CD4-positive, alpha-beta T cell (primary cell): ENCODE measurements at places on chromosomes 5 and 9.

GRCh38 chr5:166377756-166378155 lies 1913.7 kb upstream of the WWC1 start:
- no peak for DNase-seq

- DNase-seq: no peak
Observed at GRCh38 chr5:156421798-156422197, 94.8 kb downstream of the SGCD start.

- no peak for DNase-seq
Observed at GRCh38 chr9:37953775-37954437, 50.0 kb upstream of the SLC25A51 start.

DNA sequence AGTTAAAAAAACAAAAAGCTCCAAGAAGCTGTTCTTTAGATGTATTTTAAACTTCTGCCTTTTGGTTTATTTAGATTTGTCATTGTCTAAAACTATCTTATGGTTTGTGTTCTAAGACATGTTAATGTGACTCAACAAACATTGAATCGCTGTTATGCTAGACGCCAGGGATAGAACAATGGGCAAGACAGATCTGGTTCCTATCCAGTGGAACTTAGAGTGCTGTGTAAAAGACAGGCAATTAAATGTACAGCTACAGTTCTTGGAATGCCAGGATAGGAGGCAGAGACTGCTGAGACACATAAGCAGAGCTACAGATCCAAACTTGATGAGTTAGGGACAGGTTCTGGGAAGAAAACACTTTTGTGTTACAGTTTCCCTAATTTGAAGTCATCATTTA lies 22.4 kb downstream of the LYRM7 start:
- no peak for DNase-seq

GRCh38 chr5:122419142-122419894 lies 107.3 kb downstream of the SNCAIP start:
- no peak for DNase-seq

GRCh38 chr5:54942064-54942778 lies 43.2 kb downstream of the ESM1 start:
- no peak for DNase-seq

- no peak for DNase-seq
Observed at GRCh38 chr5:180301253-180301652, 9.4 kb upstream of the MAPK9 start.

GRCh38 chr5:148993283-148993936 lies 69.5 kb downstream of the SH3TC2 start:
- DNase-seq: no peak

- DNase-seq: no peak
Observed at GRCh38 chr9:81680006-81680405, 9.3 kb downstream of the TLE1 start.

DNA sequence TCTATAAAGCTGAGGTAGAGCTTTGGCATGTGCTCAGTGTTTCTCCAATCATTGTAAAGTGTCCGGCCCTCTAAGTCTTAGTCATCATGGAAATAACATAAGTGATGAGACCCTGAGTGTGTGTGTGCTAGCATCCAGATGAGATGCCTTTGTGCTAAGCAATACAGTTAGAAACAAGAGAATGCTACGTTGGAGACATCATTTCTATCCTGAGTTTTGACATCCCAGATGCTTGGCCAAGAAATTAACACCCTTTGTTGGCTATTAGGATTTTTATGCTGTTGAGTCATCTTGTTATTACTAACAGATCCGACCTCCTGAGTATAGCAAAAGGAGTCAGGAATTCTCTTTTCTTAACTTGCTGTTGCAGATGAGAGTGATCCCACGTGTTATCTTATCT lies 508.0 kb downstream of the GADD45G start:
- DNase-seq: no peak

GRCh38 chr5:114118511-114118910 lies 243.4 kb upstream of the KCNN2 start:
- no peak for DNase-seq

DNA sequence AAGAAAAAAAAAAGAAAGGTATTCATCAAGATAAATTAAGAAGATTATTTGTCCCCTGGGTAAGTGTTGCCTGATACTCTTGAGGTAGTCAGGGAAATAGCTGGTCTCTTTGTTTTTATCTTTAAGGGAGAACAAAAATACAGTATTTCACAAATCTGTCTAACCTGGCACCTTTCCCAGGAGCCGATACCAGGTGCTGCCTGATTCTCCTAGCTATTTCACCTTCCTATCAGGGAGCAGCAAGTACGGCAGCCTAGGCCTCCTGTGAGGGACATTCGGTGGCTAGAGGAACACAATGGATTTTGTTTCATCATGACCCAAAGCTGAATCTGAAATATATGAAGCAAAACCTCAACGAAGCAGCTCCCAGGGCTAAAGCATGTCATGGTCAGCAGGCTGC lies 86.0 kb downstream of the TARS1 start:
- DNase-seq: no peak

- DNase-seq: peak; percentile 16
Observed at GRCh38 chr5:144203750-144204596, 33.3 kb downstream of the KCTD16 start.

- no peak for DNase-seq
Observed at GRCh38 chr5:87339986-87340385, 72.3 kb downstream of the RASA1 start.

DNA sequence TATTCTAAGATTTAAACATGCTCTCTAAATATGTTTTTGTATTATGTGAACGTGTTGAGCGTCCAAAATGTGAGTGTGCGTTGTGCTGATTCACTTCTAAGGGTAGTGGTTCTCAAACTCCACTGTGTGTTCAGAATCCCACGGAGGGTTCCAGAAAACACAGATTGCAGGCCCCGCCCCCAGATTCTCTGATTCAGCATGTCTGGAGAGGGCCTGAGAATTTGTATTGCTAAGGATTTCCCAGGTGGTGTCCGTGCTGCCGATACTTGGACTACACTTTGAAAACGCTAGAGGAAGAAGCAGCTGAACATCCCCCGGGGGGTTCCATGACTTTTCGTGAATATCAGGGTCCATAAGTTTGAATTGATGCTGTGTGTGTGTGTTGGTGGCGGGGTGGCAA lies 1043.2 kb upstream of the WWC1 start:
- DNase-seq: no peak

DNA sequence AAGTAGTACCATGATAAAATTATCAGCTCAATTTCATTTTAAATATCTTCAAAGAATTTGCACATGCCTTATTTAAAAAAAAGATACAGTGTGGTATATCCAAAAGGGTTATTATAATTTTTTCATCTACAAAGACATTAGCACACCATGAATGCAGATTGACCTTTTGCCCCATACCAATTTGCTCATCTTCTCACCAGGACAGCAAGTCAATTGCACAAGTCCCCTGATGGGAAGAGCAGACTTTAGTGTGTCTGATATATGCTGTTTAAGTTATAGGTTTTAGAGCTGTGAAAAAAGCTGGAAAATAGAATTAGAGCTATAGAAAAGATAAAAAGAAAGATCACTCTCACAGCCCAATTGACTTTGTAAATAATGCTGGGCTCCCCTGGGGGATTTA lies 325.8 kb upstream of the CDH6 start:
- no peak for DNase-seq

- no peak for DNase-seq
Observed at GRCh38 chr5:14415024-14415697, 166.4 kb upstream of the OTULINL start.

- DNase-seq: no peak
Observed at GRCh38 chr5:109250533-109251329, 159.0 kb downstream of the PJA2 start.

GRCh38 chr9:134944916-134945315 lies 27.2 kb upstream of the FCN1 start:
- no peak for DNase-seq

- DNase-seq: peak; percentile 38
Observed at GRCh38 chr9:95379630-95380029, 62.1 kb upstream of the FANCC start.

DNA sequence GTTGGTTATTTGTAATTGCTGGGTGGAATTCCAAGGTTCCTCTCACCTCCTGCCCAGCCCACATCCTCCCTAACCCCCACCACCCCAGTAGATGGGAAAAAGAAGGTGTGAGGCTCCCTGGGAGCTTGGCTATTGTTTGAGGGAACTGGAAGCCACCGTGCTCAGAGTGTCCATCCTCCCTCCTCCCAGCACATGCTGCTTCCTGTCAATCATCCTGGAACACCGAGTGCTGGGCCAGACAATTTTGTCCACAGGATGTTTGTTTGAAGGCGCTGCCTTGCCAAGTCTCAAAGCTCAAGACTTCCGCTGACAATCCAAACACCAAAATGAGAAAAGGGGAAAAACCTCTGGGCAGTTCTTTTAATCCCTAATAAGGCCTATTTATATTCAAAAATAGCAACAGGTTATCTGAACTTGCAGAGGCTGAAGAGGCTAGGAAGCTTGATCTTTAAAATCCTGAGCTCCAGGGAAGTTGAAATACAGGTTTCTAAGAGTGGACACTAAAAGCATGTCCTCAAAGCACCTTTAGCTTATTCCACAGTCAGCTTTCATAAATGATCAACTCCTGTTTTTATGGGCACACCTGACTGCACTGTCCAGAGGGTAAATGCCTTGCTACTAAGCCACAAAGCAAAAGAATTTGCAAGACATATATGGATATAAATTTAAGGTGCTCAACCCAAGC lies 286.7 kb downstream of the NFIB start:
- no peak for DNase-seq

DNA sequence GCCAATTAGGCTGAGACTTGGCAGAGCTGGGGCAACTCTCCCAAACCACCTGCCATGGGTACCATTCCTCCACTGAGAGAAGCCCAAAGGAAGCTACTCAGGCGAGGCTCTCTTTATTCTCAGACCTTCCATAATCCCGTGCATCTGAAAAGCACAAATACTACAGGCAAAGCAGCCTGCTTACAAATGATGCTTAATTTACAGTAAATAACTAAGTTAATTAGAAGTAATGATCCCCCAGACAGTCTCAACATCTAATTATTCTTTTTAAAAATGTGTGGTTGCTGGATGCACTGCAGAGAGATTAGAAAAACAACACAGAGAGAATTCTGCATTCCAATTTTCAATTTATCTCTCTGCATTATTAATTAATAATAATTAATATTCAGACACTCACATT lies 53.1 kb downstream of the AK8 start:
- no peak for DNase-seq

DNA sequence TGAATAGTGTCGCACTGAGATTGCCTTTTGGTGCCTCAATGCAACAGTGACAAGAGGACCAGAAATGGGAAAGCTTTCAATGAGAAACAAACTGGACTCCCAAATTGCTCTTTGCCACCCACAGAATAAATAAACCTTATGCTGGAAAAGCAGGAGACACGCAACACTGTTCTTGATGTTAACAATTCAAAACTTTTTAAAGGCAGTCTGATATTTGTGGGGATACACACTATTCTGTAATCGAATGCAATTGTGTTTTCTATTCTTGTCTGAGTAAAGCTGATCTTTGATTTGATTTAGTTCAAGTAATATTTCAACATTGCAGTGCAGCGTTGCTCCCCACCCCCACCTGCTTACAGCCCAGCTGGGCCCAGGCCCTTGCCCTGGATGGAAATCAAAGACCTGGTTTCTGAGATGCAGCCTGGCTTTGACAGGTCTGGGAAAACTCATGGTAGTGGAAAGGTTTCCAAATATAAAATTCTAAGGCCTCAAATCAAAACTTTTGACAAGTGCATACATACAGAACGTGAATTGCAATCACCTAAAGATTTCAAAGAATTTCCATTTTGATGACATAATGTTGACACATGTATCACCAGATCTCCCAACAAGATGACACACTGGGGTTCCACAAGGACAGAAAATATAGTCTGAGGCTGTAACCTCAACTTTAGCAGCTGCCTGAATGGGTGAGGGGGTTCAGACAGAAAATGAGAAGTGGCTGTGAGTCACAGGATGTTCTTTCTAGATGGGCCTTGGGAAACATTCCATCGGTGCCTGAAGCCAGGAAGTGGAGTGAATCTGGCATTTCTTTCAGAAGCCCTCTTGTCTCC lies 55.1 kb downstream of the ABCA1 start:
- no peak for DNase-seq

GRCh38 chr9:89602978-89603766 lies 1.6 kb upstream of the GADD45G start:
- DNase-seq: peak; percentile 94

- DNase-seq: no peak
Observed at GRCh38 chr5:136000932-136001331, 27.9 kb upstream of the TGFBI start.

DNA sequence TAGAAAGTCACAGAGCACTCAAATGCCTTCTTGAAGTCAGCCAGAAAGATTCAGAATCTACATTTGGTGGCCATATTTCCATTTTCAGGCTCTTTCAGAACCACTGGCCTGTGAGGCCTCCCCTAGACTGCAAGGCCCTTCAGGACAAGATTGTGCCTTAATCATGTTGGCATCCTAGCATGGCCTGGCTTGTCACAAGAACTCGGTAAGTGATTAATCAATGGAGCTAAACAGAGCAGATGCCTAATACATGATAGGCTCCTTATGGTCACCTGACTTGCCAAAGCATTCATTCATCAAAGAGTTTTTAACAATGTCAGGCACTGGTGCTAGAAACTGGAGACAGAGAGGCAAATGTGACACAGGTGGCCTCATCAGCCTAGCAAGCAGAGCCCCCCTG lies 70.3 kb downstream of the PGM5 start:
- no peak for DNase-seq

DNA sequence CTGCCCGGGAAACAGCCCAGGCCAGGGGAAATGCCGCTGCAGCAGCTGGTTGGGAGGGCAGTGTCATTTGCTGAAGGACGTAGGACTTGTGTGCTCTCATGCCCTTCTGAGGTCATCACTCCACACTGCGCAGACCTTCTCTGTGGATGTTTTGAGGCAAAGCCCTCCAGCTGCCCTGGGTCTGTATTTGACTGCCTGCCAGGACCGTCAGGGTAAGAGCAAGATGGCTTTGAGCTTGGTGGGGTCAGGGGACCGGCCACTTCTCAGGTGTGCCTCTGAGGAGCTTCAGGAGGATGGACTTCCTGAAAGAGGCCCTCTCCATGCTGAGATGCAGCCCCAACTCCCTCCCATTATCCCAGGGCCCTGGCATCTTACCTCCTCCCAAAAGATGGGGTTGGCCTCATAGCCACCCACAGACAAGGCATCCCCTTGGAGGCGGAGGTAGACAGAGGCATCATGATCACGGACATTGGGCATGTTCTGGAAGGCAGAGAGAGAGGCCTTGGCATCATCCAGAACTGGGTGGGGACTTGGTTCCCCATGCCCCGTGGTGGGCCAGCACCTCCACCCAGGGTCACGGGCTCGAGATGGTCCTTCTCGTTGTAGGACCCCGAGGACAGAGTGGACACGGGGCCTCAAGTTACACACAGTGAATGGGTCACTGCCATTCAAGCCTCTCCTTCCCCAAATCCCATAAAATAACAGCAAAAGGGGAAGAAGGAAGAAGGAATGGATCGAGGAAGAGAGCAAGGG lies 19.4 kb downstream of the SARDH start:
- no peak for DNase-seq

DNA sequence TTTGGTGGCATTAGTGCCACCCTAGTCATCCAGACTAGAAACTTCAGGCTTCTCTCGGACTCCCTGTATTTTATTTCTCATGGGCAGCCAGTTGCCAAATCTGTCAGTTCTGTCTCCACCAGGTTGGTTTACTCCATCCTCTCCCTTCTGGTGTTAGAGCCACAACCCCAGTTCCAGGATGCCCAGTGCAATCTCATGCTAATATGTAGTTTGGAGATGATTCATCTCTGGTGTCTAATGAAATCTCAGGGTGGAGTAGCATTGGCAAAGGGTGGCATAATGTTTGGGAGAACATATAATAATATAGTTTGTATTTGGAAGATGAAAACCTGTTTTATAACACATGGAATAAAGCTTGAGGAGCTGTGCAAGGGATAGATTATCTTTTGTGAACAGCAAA lies 30.2 kb downstream of the SLC46A2 start:
- DNase-seq: no peak
